GM23248 (cell line): ENCODE measurements at places on chromosomes 4 and X. TPM values are rescaled to one million over a fixed set of nuclear protein-coding genes. Genes with fewer than 3 reads are reported as not detected.

Gene TMPRSS11B
- not detected in 2 replicates for polyA plus RNA-seq

Gene SPANXN4
- not detected in 2 replicates for polyA plus RNA-seq

Gene TCEAL6
- polyA plus RNA-seq, result not detected in 2 replicates

Gene NUP62CL
- not detected in 2 replicates for polyA plus RNA-seq

Gene RPA4
- polyA plus RNA-seq, result 0.11 and 0.15 TPM in 2 replicates

Gene TMEM271
- polyA plus RNA-seq, result not detected in 2 replicates

Gene ASB12
- polyA plus RNA-seq, result not detected in 2 replicates

Gene EIF1AX
- 126 and 129 TPM in 2 replicates for polyA plus RNA-seq

Gene NMU
- 0.61 TPM in 1 of 2 replicates, not detected in the other for polyA plus RNA-seq

Gene HOPX
- not detected in 2 replicates for polyA plus RNA-seq

Gene EDA
- not detected in 2 replicates for polyA plus RNA-seq

Gene KLHL4
- not detected in 2 replicates for polyA plus RNA-seq

Gene MRFAP1L1
- polyA plus RNA-seq, result 43.9 and 46.1 TPM in 2 replicates

Gene INTU
- polyA plus RNA-seq, result 1.6 and 2.3 TPM in 2 replicates

- no peak for DNase-seq
Observed at GRCh38 chr4:74904509-74905065, 28.3 kb upstream of the PARM1 start.

DNA sequence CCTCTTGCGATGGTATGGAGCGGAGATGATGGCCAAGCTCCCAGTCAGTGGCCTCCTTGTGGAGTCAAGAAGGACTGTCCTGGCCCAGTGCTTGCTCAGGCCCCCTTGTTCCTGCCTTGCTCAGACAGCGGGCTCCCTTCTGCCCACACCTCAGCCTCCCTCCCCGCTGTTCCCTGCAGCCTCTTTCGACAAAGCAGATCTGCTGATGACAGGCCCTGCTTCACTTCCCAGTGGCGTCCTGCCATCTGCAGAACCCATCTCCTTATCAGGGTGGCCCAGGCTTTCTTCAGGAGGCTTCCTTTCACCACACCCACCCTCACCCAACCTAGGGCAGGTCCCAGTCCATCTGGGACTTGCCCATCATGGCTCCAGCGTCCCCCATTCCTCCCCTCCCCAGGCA, 80.0 kb downstream of the CLDN34 start:
- no peak for DNase-seq

- peak; percentile 8 for DNase-seq
Observed at GRCh38 chr4:125838924-125839323, 524.2 kb downstream of the FAT4 start.

DNA sequence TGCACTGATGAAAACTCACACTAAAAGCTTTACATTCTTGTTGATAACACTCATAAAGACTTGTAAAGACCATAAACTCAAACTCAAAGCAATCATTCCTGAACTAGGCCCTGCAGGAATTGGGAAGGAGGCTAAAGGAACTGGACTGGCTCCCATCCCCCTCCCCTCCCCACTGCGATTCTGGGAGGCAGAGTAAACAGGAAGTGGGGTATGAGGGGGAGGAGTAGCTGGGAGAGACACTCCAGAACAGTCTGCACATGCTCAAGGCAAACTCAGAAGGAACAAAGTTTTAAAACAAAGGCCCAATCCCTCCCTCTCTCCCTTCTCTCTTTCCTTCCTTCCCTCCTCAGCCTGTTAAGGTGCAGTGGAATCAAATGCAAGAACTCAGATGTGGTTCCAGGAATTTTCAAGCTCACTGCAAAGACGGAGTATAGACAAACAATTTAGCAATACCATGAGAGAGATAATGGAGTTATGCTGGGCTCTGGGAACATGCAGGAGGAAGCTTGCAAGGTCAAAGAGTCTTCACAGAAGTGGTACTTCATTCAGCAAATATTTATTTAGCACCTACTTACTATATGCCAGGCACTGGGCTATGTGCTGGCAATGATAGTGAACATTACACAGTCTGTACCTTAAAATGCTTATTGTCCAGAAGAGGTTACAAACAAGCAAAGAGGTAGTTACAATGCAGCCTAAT, 15.9 kb downstream of the MID1IP1 start:
- DNase-seq, result peak; percentile 24

GRCh38 chr4:110357521-110357920, 118.4 kb upstream of the ENPEP start:
- DNase-seq, result no peak

- peak; percentile 47 for DNase-seq
Observed at GRCh38 chrX:48971249-48972219, at the start of gene KCND1. Gene KCND1 (minus strand): TSS chrX:48971844. CDS start chrX:48970271, 1,573 bp downstream.

DNA sequence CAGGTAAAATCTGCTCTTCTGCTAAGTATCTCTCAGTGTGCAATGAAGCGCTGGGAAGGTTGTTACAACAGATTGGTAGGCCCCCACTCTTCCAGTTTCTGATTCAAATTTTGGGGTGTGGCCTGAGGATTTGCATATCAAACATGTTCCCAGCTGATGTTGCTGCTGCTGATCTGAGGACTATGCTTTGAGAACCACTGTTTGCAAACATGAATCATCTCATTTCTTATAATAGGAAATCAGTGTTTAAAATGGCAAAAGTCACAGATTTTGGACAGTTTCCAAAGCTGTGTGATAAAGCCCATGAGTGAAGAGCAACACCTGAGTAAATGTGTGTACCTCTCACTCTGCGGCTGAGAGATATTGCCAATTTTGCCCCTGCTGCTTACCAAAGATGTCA, 36.2 kb upstream of the NDNF start:
- no peak for DNase-seq

- DNase-seq, result peak; percentile 45
Observed at GRCh38 chrX:40734971-40735324, 394 bp downstream of the MED14 start.

DNA sequence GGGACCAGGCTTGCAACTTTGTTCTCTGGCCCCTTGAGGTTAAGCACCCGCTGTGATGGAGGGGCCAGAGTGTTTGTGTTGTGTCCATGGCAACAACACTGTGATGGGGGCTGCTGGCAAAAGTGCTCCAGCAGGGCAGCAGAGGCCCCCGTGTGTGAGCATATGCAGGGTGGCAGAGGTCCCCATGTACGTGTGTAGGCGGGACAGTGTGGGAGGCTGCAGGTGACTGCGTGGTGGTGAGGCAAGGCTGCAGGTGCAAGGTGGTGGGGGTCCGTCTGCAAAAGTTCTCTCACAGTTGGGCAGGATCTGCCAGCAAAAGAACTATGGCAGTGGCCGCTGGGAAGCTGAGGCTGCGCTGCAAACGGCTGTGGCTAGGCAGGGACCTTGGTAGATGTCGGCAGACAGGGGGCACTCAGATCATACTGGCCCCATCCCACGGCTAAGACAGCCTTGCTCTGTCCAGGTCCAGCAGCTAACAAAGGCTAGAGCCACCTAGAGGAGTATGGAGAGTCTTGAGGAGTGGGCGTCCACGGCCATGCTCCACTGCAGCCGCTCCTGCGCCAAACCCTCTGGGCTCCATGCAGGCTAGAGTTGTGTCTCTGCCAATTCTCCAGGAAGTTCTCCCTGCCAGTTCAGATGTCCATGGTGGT, 46.8 kb upstream of the PASD1 start:
- DNase-seq, result no peak

DNA sequence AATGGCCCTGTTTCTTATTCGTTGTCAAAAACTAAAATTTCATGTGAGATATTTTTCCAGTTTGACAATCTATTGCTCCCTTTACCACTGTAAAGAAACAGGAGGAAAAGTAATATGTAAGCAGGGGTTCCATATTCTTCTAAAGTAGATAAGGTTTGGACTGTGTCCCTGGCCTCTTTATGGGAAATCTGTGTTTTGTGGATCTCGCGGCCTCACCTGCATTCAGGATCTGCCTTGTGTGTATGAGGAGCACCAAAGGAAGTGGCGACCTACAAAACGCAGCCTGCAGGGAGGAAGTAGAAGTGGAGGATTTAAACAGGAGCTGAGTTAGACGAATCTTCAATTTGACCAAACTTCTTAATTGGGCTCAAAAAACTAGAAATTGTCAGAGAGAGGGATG, 67.0 kb downstream of the RASGEF1B start:
- no peak for DNase-seq

GRCh38 chrX:68185161-68185560, 248.1 kb downstream of the OPHN1 start:
- peak; percentile 9 for DNase-seq

- no peak for DNase-seq
Observed at GRCh38 chr4:111045992-111046391, 423.1 kb upstream of the PITX2 start.

- peak; percentile 85 for DNase-seq
Observed at GRCh38 chr4:168648929-168649328, 152.1 kb downstream of the PALLD start.

DNA sequence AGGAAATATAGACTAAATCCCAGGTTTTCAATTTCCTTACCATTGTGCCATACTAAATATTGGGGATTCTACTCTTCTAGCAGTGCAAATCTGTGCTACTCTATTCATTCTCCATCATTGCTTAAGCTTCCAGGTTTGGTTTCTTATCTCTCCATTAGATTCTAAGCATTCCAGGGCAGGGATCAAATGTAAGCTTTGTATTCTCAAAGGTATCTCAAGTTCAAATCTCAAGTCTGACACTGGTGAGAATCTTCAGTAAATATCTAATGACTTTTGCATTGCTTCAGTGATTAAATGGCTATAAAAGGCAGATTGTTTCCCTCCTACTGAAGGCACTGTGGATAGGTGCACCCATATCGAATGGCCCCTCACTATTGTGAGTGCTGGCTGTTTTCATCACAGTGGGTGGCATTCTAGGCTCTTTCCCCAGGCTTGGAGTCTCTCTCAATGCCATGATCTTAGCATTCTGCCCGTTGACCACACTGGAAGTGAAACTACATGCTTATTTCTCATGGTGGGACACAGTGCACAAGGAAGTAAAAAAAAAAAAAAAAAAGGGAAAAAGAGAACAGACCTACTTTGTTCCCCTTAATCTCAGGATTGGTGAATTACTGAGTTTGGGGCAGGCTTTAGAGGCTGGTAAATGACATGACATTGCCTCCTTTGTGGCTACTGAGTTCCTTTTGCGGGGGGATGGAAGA, 28.7 kb downstream of the FAM9C start:
- DNase-seq, result no peak

DNA sequence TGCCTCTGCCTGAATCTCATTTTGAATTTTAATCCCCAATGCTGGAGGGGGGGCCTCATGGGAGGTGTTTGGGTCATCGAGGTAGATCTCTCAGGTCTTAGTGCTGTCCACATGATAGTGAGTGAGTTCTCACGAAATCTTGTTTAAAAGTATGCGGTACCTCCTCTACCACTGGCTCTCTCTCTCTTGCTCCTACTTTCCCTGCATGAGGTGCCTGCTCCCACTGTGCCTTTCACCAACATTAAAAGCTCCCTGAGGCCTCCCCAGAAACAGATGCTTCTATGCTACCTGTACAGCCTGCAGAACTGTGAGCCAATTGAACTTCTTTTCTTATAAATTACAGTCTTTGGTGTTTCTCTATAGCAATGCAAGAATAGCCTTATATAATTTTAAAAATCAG, 560.7 kb upstream of the CPEB2 start:
- DNase-seq, result no peak

GRCh38 chrX:11143931-11144678, 33.0 kb downstream of the HCCS start:
- DNase-seq, result peak; percentile 74
